ENCODE measurements at places on chromosomes 13 and 19.
A peak's percentile ranks its signal among the peaks of the same experiment; 100 is the strongest.

DNA sequence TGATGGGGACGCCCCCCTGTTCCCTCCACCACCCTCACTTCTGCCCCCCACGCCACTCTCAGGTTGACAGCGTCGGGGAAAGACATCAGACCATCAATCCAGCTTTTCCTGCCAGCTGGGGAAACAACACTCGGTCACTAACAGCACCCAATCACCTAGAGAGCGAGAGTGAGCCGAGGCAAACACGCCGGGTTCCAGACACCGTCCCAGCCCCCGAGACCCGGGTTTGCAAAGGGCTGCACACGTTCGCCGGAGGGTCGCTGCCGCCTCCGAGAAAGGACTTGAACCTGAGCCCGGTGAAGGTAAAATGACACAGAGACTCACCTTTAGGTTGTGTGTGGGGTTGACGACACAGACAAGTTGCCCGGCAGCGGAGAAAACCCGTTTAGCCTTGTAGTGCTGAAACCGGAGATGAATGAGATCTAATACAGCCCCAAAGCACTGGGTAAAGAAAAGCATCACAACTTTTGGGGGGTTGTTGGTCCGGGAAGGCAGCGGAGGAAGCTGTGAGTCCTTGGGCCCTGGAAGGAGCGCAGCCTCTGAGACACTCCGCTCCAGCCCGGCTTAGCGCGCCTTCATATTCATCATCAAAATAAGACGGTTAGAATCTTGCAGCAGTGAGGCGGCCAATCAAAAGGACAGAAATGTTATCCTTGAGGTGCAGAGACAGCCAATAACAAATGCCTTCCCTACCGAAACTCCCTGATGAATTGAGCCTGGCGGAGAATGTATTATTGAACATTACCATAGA is at the start of gene SIAH3:
Gene SIAH3 (minus strand): TSS at position 583 of the 751 bp plus-strand sequence. CDS start 124 bp downstream, at position 459.
- DNase-seq, result no peak

DNA sequence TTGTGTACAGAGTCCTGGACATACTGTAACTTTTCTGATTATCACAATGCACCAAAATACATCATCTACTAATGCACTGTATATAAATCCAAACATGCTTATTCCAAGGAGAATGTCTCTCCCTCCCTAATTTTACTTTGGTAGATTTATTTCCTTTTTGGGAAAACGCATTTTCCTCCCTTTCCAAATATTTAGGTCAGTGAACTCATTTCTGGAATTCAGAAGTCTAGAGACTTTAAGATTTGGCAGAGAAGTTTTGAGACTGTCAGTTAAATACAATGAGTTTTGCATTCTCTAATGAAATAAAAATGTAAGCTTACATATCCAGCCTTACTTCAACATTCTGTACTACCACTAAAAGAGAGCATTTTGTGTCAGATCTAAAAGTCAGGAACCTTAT is 165.8 kb upstream of the EDNRB start:
- DNase-seq, result no peak

GRCh38 chr19:2077398-2077797 is 18.7 kb downstream of the MOB3A start:
- no peak for DNase-seq

- DNase-seq, result peak; percentile 68
Observed at GRCh38 chr19:1929021-1929742, 11.8 kb upstream of the CSNK1G2 start.

- no peak for DNase-seq
Observed at GRCh38 chr19:2426611-2427428, 566 bp downstream of the TIMM13 start.

DNA sequence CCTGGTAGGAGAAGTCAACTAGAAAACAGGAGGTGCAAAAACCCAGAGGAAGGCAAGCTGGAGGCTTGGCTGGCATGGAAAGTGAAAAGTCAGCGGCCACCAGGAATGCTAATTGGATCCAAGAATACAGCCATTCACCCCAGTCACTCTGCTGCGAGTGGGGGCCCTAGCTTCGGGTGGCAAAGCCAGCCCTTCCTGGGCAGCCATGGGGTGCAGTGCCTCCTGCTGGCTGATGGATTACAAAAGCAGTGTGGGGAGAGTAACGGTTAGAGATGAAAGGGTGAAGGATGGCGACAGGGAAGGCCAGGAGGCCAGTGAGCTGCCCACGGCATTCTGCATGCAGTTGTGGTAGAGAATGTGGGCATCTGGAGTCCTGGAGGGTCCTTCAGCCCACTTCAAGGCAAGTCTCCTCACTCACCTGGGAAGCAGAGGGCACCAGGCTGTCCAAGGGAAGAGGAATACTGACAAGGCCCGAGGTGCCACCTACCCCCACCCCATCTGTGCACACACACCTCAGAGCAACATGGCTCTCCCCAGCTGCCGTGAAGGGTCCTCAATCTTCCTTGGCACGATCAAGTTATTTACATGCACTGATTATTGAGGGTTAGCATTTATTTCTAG is 20.3 kb upstream of the EPHX3 start:
- DNase-seq, result no peak

- no peak for DNase-seq
Observed at GRCh38 chr19:55676889-55677505, 2.0 kb downstream of the EPN1 start.

GRCh38 chr13:111398715-111399299 is 78.4 kb downstream of the TEX29 start:
- no peak for DNase-seq

DNA sequence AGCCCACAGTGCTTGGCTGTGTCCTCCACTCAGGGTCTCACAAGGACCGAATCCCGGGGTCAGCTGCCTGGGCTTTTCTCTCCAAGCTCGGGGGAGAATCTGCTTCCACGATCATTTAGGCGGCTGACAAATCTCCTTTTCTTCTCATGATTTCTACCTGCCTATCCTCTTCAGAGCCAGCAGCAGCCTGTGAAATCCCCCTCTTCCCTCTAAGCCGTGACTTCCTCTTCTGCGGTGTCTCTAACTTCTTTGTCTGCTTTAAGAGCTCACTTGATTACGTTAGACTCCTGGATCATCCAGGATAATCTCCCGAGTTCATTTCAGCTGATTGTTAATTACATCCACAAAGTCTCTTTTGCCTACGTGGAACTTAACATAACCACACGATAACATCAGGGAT is 22.5 kb upstream of the ZNF845 start:
- no peak for DNase-seq

GRCh38 chr19:45347570-45348366 is 7.2 kb downstream of the KLC3 start:
- DNase-seq, result no peak

GRCh38 chr13:108463340-108463739 is 166.1 kb upstream of the MYO16 start:
- DNase-seq, result no peak

- no peak for DNase-seq
Observed at GRCh38 chr13:76329866-76330580, 556.2 kb downstream of the KCTD12 start.

GRCh38 chr19:18073197-18073596 is 13.5 kb downstream of the IL12RB1 start:
- no peak for DNase-seq

- DNase-seq, result no peak
Observed at GRCh38 chr19:47769534-47769933, 9.0 kb upstream of the SELENOW start.

DNA sequence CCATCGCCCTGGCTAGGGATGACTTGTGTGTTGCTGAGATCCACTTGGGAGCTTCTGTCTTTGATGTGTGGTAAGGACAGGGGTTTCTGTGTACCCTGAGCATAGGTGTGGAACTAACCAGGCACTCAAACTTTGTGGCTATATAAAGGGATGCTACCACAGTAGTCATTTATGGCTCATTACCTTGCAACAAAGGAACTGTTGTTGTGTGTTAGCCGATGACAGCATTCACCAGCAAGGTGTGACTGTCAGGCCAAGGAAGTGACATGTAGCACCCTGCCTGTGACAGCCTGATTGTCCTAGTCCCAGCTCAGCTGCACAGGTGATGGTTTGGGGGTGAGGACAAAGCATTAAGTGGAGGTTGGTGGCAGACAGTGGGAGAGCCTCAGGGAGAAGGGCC is 73.6 kb downstream of the COG3 start:
- DNase-seq, result peak; percentile 71

- DNase-seq, result no peak
Observed at GRCh38 chr13:114285166-114285808, 3.9 kb downstream of the UPF3A start.

GRCh38 chr19:17475541-17476115 is 5.3 kb downstream of the SLC27A1 start:
- no peak for DNase-seq

DNA sequence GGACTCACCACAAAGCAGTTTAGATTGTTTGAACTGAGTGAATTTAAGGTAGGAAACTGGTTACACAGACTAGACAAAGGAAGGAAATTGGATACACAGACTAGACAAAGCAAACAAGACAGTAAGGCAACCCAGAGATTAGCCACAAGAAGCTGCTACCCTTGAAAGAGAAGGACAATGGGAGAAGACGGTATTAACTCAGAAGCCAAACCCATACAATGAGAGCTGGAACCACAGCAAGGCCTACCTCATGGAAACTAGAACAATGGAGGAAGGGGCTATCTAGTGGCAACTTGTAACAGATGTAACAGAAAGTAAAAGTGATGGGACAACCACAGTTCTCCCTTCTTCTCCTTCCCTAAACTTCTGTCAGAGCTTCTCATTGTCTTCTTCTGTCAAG is 410.9 kb upstream of the SPRY2 start:
- no peak for DNase-seq

DNA sequence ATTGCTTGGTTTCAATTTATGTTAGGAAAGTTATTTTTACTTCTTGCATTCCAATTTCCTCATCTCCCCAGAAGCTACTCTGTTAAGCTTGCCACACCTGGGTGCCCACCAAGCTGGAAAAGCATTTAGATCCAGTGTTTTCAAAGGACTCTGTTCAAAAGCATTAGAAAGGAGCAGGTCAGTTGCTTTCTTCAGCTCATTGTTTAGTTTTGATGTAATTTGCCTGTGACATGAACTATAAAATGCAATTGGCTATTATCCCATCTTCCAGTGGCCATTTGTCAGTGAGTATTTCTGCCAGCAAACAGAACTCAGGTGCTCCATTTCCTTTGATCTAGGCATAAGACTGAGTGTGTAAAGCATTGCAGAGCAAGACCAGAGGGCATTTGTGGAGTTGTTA is 46.7 kb upstream of the RNF113B start:
- DNase-seq, result no peak

- DNase-seq, result peak; percentile 73
Observed at GRCh38 chr19:43425567-43426392, 11.1 kb downstream of the TEX101 start.

DNA sequence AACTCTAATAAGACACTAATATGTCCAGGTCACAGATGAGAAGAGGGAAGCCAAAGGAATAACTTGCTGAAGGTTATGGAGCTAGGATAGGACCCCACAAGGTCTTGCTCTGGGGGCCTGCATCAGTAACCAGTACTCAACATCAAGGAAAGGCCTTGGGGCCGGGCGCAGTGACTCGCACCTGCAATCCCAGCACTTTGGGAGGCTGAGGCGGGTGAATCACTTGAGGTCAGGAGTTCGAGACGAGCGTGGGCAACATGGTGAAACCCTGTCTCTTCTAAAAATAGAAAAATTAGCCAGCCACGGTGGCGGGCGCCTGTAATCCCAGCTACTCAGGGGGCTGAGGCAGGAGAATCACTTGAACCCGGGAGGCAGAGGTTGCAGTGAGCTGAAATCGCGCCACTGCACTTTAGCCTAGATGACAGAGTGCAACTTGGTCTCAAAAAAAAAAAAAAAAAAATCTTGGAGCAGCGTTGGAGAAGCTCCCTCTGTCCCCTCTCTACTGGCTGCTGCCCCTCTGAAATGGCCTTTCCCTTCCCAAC is 1.8 kb downstream of the LONP1 start:
- DNase-seq, result no peak

DNA sequence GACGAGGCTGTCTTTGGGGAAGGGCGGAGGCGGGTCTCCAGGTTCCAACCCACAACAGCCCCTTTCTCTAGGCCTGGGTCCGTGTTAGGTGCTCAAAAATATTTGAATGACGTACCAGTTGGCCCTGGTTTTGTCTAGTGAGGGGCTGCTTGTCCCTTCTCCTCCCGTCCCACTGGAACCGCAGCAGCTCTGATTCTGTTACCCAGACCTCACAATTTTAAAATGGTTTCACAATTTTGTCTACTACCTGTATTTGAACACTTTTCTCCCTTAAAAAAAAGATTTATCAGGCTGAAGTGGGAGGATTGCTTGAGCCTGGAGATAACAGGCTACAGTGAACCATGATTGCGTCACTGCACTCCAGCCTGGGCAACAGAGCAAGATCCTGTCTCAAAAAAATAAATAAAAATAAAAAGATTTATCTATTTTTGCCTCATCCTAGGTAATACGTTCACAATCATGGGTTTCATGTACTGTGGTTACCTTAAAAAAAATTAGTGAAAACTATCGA is 1.3 kb upstream of the IRF2BP1 start:
- DNase-seq, result no peak
